ENCODE measurements at places on chromosomes 7 and 10.
A peak's percentile ranks its signal among the peaks of the same experiment; 100 is the strongest.

GRCh38 chr10:17387861-17388503 is 66.4 kb downstream of the ST8SIA6 start:
- DNase-seq: no peak

GRCh38 chr7:140688341-140688740 is 8.2 kb upstream of the NDUFB2 start:
- DNase-seq: no peak

DNA sequence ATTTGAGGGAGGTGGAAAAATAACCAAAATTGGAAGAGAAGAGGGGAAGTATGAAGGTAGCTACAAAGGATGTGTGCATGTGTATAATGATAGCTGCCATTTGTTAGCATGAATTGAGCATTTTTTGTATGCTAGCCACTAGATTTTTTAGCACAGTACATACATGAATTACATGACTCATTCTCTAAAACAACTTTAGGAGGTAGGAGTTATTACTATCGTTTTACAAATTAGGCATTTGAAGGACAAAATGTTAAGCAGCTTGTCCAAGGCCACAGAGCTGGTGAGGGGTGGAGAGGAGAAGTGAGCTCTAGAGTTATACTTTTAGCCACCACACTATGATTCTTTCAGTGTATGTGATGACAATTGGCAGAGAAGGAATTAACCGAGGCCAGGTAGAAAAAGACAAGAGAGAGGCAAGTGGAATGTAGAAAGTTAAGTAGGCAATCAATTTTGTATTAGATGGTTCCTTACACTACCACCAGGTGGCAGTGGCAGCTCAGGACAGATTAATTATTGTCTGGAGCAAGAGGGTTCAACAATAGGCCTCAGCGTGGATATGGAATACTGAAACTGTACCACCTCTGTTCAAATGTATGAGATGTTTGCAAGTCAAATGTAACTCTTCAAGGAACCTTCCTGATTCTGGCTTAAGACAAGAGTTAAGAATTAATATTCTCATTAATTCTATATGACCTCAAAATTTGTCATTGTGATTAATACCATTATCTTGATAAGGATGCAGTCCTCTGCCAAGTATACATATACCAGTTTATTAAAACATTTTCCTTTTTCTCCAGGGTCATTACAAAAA is 128.0 kb downstream of the MBL2 start:
- no peak for DNase-seq

DNA sequence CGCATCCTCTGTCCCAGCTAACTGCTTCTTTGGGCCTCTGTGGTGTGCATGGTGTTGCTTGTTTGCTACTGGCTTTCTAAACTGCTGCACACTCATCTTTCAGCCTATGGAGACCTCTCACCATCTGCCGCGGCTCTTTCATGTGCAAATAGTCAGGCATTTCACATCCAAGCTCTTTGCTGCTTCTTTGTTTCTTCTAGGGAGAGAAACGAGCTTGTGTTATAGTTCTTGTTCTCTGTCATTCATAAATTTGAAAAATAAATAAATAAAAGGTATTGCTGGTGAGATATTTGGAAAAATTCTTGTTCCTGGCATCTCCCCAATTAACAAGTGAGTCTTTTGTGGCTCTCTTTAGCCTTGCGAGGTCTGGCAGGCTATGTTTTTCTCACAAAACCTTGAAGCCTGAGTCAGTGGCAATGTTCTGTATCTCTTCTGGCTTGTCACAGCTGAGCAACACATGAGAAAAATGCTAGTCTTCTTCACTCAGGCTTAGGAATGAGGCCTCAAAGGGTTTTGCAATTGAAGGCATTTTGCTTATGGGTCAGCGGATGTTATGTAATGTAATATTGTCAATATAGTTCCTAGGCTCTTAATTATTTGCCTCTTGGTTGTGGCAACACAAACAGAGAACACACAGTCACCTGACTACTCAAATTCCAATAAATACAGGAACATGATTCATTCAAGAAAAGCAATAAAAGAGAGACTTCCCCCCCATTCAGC is 274.0 kb downstream of the FRMD4A start:
- no peak for DNase-seq

DNA sequence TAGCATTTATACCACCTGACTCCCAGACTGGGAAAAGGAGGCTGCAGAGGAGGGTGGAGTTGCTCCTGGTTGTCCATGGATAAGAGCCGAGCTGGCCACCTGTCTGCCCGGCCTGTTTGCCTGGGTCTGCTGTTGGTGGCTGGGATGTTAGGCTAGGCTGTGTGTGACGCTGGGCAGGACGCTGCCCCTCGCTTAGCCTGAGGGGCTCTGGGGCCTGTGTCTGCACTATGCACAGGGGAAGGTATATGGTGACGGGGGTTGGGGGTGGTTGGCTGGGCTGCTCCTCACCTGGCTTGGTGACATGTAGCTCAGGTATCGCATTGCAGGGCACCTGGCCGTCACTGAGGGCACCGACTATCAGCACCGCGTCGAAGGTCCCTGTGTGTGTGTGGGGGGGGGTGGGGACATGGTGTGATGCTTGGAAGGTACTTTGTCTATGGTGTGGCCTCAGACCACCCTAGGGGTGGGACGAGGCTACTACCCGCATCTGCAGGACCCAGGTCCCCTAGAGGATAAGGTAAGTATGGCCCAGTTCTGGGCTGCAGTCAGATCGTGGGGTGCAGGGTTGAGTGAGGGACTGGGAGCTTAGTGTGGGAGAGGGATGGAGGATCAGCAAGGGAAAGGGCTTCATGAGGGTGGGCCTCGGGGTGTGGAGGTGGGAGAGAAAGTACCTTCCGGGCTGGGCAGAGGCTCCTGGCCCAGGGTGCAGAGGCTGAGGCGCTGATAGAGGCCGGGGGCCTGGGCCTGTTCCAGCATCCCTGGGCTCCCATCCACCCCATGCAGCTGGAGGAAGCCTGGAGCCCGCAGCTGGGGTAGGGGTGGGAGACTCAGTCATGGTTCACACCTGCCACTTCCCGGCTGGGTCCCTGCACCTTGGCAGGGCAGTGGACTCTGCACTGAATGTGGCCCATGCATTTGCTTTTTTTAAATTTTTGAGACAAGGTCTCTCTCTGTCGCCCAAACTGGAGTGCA is 2.3 kb downstream of the METTL27 start:
- DNase-seq: no peak

DNA sequence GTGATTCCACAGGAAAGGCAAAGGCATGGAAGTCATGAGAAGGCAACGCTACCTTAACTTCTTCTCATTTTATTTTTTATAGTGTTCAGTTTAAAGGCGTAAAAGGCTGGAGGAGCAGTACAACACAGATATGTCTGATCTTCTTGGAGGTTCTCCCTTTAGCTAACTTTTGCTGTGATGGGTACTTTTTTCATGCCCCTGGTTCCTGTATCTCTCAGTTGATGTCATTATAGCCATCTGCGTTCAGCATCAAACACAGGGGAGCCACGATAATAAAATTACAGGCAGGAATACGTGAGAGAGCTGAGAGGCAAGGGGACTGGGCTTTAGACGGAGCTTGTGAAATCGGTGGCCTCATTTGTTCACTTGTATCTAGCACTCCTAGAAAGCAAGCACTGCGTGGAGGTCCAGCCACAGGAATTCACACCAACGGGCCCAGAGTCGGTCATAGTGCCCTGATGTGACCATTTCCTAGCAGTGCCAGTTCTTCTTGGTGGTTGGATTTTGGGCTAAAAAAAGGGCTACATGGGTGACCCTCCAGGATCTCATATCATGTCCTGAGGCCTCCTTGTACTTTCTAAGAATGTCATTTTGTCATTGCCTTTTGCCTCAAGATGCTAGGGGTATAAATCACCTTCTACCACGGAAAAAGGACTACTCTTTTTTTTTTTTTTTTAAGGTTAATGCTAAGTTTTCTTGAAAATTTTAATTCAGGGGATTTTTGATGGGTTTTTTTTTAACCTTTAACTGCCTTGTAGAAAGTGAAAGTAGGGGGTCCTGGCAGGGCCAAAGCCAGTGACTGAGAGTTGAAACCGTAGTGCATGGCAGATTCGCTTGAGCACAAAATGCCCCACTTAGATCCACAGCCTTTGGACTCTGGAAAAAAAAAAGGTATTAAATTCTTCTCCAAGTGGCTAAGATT is 191.5 kb downstream of the CELF2 start:
- no peak for DNase-seq

GRCh38 chr10:73647211-73647874 is 6.1 kb upstream of the MYOZ1 start:
- DNase-seq: no peak

DNA sequence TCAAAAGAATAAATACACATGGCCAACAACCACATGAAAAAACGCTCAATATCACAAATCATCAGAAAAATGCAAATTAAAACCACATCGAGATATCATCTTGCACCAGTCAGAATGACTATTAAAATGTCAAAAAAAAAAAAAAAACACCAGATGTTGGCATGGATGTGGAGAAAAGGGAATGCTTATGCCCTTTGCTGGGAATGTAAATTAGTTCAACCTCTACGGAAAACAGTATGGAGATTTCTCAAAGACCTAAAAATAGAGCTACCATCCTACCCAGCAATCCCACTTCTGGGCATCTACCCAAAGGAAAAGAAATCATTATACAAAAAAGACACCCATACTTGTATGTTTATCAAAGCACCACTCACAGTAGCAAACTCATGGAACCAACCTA is 45.0 kb upstream of the DIP2C start:
- no peak for DNase-seq

DNA sequence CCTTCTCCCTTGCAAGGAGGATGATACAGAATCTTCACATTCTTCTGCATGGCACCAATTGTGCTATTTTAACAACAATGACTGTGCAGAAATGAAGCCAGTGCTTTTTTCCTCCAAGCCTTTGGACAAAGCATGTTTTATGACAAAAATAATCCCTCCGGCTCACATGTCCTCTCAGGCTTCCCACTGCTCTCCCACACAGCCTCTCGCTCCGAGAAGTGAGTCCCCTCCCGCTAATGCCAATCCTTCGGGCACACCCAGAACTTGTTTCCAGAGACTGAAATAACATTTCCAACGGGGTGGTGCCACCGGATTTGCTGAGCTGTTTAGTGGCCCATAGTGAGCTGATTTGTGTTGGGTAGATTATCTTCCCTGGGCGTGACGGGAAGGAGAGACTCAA is 35.8 kb downstream of the RBM17 start:
- DNase-seq: no peak

DNA sequence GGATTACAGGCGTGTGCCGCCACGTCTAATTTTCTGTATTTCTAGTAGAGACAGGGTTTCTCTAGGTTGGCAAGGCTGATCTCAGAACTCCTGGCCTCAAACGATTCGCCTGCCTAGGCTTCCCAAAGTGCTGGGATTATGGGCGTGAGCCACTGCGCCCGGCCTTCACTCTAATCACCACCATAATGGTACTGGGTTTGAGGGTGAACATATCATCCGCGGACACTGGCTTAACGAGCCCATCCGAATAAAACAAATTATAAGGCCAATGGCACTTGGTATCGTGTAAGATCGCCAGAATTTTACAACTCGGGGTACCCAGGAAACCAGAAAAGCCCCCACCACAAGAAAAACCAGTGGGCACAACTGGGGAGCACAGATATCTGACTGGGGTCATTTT is 580 bp downstream of the FAM200A start:
- no peak for DNase-seq

DNA sequence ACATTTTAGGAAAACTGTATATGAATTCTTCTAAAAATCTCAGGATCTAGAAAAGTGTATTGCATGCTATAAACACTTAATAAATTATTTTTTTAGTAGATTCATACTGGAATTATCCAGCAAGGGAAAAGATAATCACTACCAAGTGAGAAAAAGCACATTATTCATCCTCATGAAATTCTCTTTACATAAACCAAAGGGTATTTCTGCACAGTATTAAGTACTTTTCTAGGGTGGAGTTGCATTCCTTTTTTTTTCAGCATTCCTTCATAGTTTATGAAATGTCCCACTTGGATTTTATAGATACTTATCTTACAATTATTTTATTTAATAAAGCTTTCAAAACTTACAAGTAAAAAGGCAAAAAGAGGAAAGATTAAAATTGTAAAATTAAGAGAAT is 403.3 kb downstream of the HGF start:
- no peak for DNase-seq

DNA sequence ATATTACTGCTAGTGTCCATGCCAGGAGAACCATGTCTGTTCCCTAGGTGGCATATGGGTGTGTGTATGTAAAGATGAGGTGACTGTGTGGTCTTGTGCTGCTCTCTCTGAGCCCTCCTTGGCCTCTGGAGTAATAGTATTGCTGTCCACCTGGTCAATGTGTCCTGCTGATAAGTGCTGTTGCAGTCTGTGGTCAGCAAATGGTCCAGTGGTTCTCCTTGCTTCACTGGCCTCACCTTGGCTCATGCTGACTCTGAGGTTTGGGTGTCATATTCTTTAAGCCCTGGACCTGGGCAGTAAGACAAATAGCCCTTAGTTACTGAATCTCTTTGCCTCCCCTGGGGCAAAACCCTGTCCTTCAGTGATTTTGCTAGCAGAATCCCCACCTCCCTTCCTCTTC is 56.8 kb downstream of the TPST1 start:
- DNase-seq: no peak

DNA sequence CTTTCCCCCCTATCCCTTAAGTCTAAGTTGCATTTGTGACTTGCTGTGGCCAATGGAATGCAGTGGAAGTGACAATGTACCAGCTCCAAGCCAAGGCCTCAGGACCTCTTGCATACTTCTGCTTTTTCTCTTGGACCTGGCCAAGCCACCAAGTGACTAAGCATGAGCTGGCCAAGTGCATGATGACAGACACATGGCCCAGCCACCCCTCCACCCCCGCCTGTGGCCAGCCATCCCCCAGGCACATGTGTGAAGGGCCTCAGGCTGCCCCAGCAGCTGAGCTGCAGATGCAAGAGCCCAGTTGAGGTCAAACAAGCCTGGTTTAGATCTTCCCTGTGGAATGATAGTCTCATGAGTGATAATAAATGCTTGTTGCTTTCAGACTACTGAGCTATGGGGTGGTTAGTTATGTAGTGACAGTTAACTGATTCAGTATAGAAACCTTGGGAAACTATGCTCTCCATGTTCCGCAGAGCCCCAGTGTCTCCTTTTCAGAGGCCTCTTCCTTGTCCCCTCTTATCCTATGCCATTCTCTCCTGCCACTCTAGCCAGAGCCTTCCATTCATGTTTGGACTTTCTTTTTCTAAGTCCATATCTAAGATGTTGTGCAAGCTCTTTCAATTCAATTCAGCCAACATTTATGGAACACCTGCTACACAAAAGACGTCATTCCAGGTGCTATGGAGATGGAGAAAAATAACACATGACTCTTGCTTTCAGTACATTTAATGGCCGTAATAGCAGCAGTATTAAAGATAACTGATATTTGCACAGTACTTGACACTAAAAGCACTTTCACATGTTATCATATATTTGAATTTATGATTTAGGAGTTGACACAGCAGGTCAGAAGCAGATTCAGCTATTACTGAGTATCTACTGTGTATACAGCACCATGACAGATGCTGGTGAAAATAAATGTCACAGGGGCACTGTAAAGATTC is 55.5 kb upstream of the LOXL4 start:
- peak; percentile 4 for DNase-seq

- no peak for DNase-seq
Observed at GRCh38 chr7:155789001-155789725, 23.1 kb downstream of the SHH start.

- no peak for DNase-seq
Observed at GRCh38 chr10:33665501-33665900, 331.0 kb upstream of the NRP1 start.

- DNase-seq: no peak
Observed at GRCh38 chr10:123516291-123516690, 149.9 kb upstream of the GPR26 start.
